Body of pancreas (tissue), 4 donors: ENCODE measurements at places on chromosomes 5 and 9. TPM values are rescaled to one million over a fixed set of nuclear protein-coding genes. Genes with fewer than 3 reads are reported as not detected.

- no peak for DNase-seq
Observed at GRCh38 chr9:108642871-108643270, 212.9 kb downstream of the ACTL7B start.

DNA sequence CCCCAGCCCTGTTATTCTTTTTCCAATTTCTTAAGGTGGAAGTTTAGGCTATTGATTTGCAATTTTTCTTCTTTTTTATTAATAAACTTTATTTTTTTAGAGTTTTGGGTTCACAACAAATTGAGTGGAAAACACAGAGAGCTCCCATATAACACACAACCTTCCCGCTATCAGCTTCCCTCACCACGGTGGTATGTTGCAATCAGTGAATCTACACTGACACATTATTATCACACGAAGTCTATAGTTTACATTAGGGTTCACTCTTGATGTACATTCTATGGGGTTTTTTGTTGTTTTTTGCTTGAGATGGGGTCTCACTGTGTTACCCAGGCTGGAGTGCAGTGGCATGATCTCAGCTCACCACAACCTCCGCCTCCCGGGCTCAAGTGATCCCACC, 4.8 kb upstream of the NFX1 start:
- DNase-seq, result no peak

GRCh38 chr9:129385211-129385934, 207.3 kb upstream of the IER5L start:
- DNase-seq, result no peak

The ATP10B gene
- total RNA-seq, result 1.3 TPM

The AQP3 gene
- total RNA-seq, result 12.5 TPM

GRCh38 chr9:26773056-26773455, 119.5 kb downstream of the CAAP1 start:
- no peak for DNase-seq

DNA sequence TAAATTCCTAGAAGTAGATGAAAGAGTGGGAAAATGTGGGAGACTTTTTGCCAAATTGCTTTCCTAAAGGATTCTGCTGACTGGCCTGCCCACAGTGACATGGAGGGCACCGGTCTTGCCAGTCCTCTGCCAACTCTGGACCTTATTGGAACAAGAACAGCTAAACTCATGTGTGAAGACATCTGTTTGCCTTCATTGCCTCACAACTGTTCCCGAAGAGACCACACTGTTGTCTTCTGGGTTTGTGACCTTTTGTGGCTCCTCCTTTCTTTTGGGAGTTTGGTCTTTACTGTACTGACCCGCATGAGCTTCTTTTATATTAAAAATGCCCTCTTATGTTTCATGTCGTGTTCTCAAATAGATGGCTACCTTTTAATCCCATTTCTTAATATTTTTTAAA, 16.1 kb upstream of the WNK2 start:
- DNase-seq, result no peak

The SPAAR gene
- 0.78 TPM for total RNA-seq

GRCh38 chr5:123937230-123937629, 425.3 kb downstream of the CSNK1G3 start:
- DNase-seq, result no peak

- DNase-seq, result no peak
Observed at GRCh38 chr5:168153263-168153875, 138.1 kb upstream of the WWC1 start.

GRCh38 chr5:89036704-89037489, 153.9 kb upstream of the MEF2C start:
- DNase-seq, result no peak

- DNase-seq, result no peak
Observed at GRCh38 chr9:125393426-125393825, 131.8 kb downstream of the GAPVD1 start.

GRCh38 chr5:64786372-64786771, 17.6 kb downstream of the CWC27 start:
- no peak for DNase-seq

- DNase-seq, result no peak
Observed at GRCh38 chr9:81833563-81834345, 94.5 kb upstream of the SPATA31D4 start.

- no peak for DNase-seq
Observed at GRCh38 chr5:51582871-51583394, 199.7 kb downstream of the ISL1 start.
